ENCODE measurements at places on chromosomes 7 and 10.

GRCh38 chr7:100090527-100091410 lies 2.0 kb downstream of the COPS6 start:
- DNase-seq = no peak

- no peak for DNase-seq
These were observed 39.4 kb downstream of the ERLIN1 start for GRCh38 chr10:100146398-100146797.

DNA sequence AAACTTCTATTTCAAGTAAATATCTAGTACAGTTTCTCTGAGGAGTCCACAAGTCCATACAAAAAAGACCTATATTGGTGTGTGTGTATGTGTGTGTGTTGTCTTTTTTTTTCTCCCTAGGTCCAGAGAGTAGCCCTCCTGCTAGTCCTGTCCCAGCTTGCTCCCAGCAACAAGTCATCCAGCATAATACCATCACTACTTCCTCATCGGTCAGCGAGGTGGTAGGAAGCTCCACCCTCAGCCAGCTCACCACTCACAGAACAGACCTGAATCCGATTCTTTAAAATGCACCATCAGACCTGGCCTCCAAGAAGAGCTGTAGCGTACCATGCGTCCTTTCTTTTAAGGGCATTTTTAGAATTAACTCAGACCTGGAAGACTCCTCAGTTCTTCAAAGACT lies 139.1 kb downstream of the TRIL start:
- no peak for DNase-seq

DNA sequence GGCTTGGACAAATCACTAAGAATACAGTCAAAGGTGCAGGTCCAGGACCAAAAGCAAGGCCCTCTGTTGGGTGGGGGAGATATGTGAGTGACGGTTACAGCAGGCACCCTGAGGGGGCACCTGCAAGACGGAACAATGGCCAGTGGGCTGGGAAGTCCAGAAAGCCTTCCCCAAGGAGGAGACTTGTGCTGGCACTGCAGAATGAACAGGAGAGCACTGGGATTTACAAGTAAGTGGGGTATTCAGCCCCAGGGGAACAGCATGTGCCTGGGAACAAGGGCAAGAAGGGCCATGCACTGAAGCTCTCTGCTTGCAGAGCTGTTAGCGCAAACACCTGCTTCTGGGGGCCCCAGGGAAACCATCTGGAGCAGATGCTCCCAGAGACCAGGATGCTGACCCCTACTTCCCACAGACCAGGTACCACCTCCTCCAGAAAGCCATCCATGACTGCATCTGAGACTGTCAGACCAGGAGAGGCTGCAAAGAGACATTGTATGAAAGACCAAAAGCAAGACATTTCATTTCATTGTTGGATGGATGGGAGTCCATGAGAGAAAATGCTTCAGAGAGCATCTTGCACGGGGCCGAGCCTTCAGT lies 24.6 kb upstream of the ZMIZ1 start:
- no peak for DNase-seq

DNA sequence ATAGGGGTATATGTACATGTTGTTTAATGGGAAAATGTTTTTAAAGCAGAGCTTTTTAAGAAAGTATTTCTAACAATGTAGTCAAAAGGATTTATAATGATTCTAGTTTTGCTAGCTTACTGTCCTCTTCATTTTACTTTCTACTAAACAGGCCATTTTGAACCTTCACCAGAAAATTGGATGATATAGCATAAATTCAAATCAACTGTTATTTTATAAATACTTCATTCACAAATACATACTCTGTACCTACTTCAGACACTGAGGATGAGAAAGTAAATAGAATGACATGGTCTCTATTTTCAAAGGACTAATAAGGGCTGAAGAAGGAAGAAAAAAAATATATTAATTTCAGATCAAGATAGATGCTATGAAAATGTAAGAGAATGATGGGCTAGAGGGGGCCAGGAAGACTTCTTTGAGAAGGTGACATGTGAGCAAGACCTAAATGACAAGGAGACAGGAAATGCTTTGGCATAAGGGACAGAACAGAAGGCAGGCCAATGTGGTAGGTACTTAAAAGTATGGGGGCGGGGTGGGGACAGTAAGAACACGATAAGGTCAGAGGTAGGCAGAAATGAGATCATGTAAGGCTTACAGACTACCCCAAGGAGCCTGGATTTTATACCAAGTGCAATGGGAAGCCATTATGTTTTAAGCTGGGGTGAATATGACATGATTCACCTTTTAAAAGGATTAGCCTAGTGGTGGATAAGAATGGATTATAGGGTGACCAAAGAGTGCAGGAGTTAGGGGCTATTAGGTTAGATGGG lies 5.2 kb downstream of the NAMPT start:
- DNase-seq = no peak

- DNase-seq = no peak
These were observed 110.2 kb downstream of the COL13A1 start for GRCh38 chr10:69911613-69912528.

GRCh38 chr10:20909801-20910200 lies 12.7 kb upstream of the NEBL start:
- no peak for DNase-seq

GRCh38 chr10:14510346-14510745 lies 179.6 kb upstream of the FRMD4A start:
- no peak for DNase-seq

- no peak for DNase-seq
These were observed 100.2 kb upstream of the SORCS1 start for GRCh38 chr10:107264742-107265141.

- DNase-seq = no peak
These were observed 56.5 kb downstream of the MMRN2 start for GRCh38 chr10:86900955-86901354.

- no peak for DNase-seq
These were observed 191.8 kb upstream of the CDCA7L start for GRCh38 chr7:22137466-22137865.

GRCh38 chr7:155190688-155191087 lies 107.0 kb upstream of the INSIG1 start:
- no peak for DNase-seq

DNA sequence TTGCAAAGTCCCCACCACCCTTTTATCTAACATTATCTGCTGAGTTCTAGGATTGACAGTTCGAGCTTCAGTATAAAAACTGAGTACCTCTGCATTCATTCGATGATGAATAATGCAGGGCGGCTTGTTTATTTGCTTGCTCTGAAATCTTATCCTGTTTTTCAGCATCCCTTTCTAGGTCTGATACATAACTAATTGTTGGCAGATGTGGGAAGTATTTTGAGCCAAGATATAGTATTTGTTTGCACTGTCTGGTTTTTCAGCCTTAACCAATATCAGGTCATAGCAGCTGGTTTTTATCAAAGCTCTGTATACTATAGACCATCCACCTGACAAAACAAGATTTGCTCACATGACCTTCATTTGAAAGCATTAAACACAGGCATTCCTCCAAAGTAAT lies 161.4 kb downstream of the TFEC start:
- DNase-seq = no peak

GRCh38 chr7:74029991-74030415 lies 2.0 kb downstream of the ELN start:
- DNase-seq = no peak

GRCh38 chr7:19572566-19572965 lies 136.3 kb downstream of the POLR1F start:
- no peak for DNase-seq

- DNase-seq = no peak
These were observed 147.5 kb upstream of the RSU1 start for GRCh38 chr10:16964576-16965343.

- DNase-seq = no peak
These were observed 8.9 kb downstream of the SH2B2 start for GRCh38 chr7:102295346-102296178.

GRCh38 chr10:7895699-7896090 lies 77.4 kb downstream of the TAF3 start:
- no peak for DNase-seq

- no peak for DNase-seq
These were observed 3.1 kb downstream of the VSIR start for GRCh38 chr10:71770255-71770654.

GRCh38 chr10:100744987-100745881 lies at the start of gene PAX2:
TSS of gene PAX2 (plus strand) at chr10:100745582. CDS start at chr10:100746261, 679 bp downstream.
- DNase-seq = peak; percentile 4

DNA sequence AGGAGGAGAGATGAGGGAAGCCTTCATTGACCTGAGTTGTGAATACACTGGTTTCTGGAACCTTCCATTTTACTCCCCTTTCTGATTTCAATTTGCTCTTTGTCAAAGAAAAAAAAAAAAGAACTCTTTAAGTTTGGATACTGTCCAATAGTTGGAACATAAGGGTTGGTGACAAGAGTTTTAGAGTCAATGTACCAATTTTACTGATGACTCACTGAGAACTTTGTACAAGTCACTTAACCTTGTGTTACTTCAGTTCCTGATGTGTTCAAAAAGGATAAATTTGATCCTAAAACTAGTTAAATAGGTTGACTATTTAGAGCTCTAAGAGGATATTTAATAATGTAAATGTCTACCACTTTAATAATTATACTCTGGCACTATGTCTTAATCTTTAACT lies 4.1 kb upstream of the CDK14 start:
- no peak for DNase-seq

DNA sequence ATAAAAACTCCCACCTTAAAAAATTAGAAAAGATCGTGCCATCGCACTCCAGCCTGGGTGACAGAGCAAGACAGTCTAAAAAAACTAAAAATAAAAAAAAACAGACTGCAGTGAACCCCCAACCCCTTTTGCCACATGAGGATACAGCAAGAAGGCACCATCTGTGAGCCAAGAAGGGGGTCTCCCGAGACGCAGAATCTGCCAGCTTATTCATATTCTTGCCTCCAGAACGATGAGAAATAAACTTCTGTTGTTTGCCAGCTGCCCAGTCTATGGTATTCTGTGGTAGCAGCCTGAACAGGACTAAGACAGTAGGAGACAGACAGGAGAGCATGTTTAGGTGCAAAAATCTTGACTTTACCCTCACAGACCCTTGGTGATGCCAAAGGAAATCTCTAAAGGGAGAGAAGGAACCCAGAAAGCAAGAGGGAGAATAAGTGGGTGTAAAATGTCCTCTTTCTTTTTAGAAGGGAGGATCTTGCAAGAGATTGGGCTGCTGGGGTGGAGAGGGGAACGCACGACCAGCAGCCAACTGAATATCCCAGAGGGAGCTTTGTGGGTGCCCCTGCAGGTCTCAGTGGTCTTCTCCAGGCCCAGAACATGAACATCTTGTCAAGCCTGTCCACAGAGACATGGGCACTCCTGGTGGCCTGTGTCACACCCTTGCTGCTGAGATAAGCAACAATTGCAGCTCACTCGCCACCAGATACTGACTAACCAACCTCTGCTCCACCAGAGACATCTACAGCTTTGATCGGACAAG lies 400.7 kb upstream of the FOXK1 start:
- no peak for DNase-seq

DNA sequence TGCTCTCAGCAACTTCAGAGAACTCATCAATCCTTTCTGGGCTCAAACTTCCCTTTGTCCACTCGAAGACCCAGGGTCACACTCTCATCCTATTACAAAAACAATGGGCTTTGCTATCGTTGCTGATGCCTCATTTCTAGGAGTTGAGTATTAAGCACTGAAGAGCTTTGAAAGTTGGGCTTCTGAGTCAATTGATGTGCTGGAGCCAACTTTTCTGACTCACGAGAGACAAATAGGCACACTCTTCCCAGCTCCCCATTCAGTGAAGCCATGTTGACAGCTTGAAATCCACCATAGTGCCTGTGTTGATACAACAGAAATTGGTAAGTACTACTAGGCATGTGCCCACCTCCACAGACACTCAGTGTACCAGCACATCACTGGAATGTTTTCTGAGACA lies 97.5 kb upstream of the PRSS58 start:
- no peak for DNase-seq

DNA sequence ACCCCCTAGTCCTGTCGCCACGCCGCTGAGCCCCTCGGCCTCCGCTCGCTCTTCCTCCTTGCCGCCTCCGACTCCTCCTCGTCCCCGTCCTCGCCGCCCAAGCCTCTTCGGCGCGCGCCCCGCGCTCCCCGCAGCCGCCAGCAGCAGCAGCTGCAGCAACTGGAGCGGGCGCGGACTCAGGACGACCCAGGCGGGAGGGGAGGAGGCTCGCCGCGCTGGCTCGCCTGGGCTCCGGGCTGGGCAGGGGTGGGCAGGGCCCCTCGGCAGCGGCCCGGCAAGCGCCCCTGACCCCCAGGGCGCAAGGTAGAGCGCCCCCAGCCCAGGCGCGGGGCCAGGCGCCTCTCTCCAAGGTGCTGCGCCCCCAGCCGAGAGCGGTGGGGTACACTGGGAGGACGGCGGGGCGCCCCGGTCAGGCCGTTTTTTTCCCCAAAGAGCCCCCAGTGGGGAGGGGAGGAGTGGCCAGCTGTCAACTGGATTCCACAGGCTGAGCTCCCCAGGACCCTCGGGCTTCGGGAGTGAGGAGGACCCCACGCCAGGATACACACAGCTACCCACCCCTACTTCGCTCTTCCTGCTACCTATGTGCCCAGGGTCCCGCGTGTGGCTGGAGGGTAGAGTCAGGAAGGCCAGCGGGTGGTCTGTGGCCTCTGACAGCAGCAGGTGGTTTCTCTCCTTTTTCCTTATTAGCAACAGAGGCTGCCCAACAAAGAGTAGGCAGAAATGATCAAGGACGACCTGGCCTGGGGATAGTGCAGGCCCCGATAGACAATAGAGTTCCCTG lies 903 bp upstream of the KCNMA1 start:
- peak; percentile 73 for DNase-seq
